ENCODE measurements at places on chromosomes 16 and 17. TPM values are rescaled to one million over a fixed set of nuclear protein-coding genes. Genes with fewer than 3 reads are reported as not detected.

CIBAR2 gene
- total RNA-seq, result not detected

KIF2B gene
- not detected for total RNA-seq

DDX52 gene
- total RNA-seq, result 15.0 TPM

ZFHX3 gene
- total RNA-seq, result 6.6 TPM

CMIP gene
- total RNA-seq, result 2.5 TPM

ARL5C gene
- total RNA-seq, result under 0.01 TPM

C17orf100 gene
- total RNA-seq, result 0.40 TPM

TTYH2 gene
- total RNA-seq, result 0.93 TPM

SOST gene
- total RNA-seq, result 3.4 TPM

CCDC40 gene
- 2.9 TPM for total RNA-seq

QPRT gene
- 2.9 TPM for total RNA-seq

MT1A gene
- 0.44 TPM for total RNA-seq

GRB2 gene
- total RNA-seq, result 74.9 TPM

ANKFN1 gene
- total RNA-seq, result 0.26 TPM
